ENCODE measurements at places on chromosomes 3 and 15.

DNA sequence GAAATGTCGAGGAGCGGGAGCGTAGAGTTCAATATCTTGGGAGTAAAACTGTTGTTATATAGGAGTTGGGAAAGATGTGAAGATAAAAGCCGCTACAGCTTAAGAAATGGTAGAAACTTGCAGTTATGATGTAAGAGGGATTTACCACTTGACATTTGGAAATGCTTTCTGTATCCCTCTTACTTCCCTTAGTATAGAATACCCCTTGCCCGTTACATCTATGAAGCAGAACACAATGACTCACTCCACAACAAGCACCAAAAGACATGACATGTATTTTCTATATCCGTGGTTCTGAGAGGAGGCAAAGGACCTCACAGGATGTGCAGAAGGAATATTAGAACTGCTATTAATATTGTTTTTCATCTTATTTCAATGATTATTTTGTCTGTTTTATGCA is 254.2 kb upstream of the NR2F2 start:
- no peak for DNase-seq

- no peak for DNase-seq
These were observed 42.1 kb downstream of the IGF1R start for GRCh38 chr15:98690272-98690950.

DNA sequence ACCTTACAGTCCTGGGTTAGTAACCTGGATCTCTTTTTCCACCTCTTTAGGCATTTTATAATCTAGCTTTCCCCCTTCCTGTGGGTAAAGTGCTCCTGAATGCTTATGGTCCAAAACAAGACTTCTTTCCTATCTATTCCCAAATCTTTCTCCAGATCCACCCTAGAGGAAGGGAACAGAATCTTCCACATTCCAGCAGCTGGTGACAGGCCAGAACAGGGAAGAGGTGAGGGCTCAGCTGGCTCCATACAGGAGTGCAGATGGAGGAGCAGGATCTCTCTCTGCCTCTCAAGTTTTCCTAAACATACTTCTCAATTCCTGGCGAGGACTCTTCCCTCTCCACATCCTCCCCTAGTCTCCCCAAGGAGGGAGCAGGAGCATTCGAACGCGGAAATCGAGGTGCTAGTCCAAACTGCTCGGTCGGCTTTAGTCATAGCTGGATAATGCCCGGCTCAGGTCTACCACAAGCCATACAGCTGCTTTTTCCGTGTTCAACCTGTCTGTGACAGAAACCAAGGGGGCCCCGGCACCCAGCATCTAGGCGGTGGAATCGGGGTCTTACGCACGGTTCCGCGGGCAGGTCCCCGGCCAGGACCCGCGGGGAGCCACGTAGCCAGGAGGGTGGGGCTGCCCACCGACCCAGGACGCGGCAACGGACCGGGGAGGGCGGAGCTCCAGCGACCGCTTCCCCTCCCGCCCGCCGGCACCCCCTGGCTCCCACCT is 4.0 kb downstream of the RASSF1 start:
- DNase-seq = peak; percentile 71

GRCh38 chr15:84817466-84818081 is 418 bp downstream of the ALPK3 start:
- DNase-seq = no peak

GRCh38 chr3:105327662-105328337 is 38.9 kb upstream of the ALCAM start:
- no peak for DNase-seq

DNA sequence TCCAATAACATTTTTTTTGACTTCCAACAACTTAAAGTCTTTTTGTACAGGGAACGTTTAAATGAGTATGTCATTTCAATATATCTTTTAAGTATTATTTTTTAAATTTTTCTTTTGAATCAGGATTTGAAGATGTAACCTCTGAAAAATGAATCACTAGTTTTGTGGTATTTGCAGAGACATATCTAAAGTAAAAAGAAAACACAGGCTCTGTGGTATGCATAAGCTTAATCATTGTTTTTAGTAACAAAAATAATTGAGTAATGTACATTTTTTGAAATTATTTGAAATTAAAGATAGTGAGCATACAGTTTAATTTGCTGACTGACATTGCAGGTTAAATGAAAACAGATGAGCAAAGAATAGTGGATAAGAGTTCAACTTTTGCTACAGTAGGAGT is 531.3 kb downstream of the ROBO1 start:
- DNase-seq = no peak

- no peak for DNase-seq
These were observed 121.6 kb upstream of the ROPN1 start for GRCh38 chr3:124113485-124113884.

GRCh38 chr3:4271834-4272233 is 31.3 kb upstream of the SETMAR start:
- DNase-seq = no peak

DNA sequence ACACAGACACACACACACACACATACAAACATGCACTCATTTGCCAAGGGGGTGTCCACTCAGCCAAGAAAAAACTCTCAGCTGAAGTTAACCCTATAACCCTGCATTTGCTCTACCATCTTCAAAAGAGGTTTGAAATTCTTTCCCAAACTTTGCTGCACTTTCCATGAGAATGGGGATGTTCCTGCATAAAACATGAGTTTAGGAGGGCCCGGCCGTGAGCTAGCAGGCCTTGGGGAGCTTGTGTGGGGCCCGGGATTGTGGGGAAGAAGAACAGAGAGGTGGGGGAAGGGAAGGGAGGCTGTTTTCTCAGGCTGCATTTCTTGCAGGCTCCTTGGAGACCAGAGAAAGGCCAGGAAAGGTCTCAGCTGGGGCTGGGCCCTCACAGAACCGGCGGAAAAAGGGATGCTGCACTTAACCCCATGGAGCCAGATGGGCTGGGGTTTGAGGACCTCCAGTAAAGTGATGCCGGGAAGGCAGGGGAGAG is 40.8 kb downstream of the SEMA5B start:
- no peak for DNase-seq

DNA sequence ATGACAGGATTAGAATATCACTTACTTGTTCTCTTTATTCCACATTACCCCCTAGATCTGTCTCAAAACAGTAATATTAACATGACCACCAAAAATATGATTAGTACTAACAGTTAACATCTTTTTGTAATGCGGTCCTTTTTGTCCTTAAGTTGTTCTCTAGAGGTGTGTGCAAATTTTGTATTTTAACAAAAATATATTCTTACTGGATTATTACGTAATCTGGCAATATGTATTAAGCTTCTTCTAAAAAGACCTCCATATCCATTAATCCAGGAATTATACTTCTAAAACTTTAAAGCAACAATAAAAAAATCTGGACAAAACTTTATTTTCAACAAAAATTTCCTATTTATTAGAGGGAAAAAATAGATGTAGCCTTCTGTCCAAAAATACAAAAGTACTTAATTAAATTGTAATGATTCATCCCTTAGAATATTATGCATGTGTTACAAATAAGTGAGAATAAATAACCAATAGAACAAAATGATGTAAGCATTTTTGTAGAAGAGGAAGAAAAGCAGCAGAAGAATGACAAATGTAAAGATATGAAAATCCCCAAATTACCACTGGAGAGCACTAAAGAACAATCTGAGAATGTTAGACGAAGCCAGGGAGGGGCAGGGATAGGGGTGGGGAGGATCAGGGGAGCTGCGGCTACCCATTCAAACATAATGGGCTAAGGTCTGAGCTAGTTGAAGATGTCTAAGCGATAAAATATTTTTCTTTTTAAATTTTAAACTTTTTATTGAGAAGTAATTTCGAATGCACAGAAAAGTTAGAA is 945.6 kb downstream of the MCTP2 start:
- no peak for DNase-seq

DNA sequence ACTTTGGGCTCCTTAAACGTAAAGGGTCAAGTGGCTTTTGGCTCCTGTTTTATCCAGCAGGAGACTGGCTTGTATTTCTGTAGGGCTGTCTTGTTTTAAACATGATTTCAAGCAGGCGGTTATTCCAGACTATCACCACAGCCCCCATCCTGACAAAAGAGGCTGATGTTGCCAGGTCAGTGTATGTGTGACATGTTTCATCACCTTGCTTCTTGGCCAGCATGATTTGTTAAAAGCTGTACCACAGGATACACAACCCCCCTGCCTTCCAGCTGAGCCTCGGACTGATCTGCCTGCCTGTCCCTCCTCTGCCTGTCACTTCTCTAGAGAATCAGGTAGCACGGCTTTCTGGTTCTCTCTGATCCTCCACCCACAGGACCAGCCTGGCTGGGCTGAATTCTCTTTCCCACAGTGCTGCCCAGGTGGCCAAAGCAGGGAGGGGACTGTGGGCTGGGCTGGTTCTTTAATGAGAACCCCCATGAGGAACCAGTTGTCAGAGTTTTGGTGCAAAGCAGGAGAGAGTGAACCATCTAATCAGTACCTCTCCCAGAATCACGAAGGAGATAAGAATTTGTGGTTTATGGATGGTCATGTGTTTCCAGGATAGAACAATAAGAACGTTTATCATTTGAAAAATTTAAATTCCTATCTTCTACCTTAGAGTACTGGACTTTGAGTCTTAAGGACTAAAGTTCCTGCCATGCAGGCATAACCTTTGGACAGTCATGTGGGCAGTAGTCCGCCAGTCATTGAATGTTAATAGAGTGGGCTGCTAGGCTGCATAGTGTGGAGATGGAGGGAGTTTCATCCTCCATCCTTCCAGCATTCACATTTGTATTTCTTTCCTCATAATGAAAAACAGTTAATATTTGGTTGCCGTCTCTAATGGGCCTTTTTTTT is 8.8 kb downstream of the ABHD6 start:
- no peak for DNase-seq

GRCh38 chr3:123740391-123740822 is 143.7 kb downstream of the MYLK start:
- DNase-seq = no peak

DNA sequence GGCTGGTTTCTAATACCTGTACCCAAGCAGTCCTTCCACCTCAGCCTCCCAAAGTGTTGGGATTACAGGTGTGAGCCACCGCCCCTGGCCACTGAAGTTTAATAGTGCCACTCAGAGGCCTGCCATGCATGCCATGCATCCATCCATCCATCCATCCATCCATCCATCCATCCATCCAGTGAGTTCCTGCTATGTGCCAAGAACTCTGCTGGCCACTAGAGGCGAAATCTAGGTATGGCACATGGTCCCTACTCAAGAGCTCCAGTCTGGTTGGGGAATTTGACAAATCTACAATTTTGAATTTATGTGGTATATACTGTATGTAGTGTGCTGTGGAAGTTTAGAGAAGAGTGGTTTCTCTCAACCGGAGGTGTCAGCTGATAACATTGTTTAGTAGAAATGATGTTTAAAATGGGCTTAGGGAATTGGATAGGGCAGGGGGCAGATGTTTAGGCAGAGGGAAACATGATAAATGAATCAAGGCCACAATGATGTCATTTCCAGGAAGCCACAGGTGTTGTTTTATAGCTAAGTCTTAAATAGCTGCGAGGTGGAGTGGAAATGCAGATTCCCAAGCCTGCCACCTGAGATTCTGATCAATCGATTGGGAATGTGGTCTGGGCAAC is 384.4 kb upstream of the C2CD4B start:
- DNase-seq = no peak

- no peak for DNase-seq
These were observed 5.2 kb downstream of the TRIM59 start for GRCh38 chr3:160444411-160444810.

- no peak for DNase-seq
These were observed 13.2 kb downstream of the ZDHHC3 start for GRCh38 chr3:44962621-44963393.

DNA sequence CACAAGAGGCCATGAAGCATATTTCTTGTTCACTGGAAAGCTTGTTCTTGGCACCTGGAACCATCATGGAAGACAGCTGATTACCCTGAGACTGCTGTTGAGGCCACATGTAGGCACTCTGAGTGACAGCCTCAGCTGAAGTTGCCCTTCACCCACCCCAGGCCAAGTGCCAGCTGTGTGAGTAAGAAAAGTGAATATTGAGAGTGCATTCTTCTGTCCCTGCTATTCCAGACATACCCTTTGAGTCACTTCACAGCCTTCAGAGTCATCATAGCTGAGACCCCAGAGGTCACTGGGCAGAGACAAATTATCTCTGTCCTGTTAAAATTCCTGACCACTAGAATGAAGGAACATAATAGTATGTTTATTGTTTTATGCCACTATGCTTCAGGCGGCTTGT is 79.6 kb downstream of the NFKBIZ start:
- DNase-seq = no peak

- no peak for DNase-seq
These were observed 276.7 kb downstream of the SLC9A9 start for GRCh38 chr3:143571548-143571947.

DNA sequence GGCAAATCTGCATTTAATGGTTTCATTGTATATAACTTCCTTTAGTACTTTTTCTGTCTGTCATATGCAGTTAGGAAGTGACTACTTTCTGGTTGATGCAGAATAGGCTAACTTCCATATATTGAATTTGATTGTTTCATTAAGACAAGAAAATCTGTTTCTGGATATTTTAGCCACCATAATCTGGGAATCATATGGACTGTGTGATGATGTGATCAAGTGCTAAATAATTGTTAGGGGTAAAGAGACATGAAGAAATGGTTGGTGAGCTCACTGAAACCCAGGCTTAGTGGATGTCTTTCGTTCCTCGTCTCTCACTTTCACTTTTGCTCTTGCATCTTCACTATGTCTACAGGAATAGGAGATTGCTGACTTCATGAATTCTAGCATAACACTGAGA is 3.5 kb upstream of the MNS1 start:
- no peak for DNase-seq

- no peak for DNase-seq
These were observed at the start of gene TMCO5A for GRCh38 chr15:37934340-37934739. Gene TMCO5A, plus strand, starts transcription at chr15:37934640. Its CDS starts 1,684 bp downstream, at chr15:37936324.

DNA sequence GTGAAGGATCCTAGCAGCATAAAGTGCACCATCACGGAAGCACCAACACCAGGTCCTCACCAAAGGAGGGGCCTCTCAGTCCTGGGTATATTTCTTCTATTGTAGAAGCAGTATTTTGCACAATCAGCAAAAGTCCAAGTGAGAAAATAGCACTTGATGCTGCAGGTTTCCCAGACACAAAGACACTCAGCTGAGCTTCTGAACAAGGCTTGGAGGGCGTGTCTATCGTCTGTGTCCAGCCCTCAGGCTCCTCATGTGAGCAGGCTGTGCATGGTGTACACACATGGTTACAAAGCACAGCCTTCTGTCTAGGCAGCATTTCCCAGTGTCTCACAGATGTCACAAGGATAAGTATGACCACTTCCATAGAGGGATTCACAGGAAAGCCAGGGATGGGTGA is 98.3 kb upstream of the SPATA12 start:
- DNase-seq = no peak

DNA sequence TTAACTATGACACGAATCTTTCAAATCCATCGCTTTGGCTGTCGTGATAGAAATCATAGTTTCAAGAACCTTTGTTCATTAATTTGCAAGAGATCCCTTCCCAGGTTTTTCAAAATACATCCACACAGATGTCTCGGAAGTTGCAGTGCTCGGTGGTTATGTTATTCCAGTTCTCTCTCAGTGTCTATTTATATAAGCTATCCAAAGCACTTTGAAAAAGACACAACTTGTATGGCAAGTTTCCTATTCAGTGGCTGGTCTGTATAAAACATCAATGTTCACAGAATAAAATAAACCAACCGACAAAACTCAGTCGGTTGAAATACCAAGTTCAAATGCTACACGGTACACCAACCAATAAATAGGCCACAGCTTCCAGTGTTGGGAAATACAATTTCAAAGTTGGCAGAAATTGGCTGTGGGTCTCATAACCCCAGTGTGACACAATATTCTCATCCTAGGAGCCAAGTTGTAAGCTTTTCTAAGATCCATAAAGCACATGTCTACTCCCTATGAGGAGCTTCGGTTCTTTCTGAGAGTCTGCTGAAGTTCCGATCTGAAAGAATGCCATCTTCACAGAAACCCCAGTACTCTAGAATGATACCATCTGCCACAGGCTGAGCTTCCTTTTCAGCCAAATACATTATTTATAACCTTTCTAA is 23.7 kb downstream of the SATB1 start:
- DNase-seq = no peak

All from stimulated activated naive CD8-positive, alpha-beta T cell treated with anti-CD3 and anti-CD28 coated beads, Interleukin-15, amount 100 ng/mL, for 72 hours (primary cell).